ENCODE measurements at places on chromosomes 7 and 10. TPM values are rescaled to one million over a fixed set of nuclear protein-coding genes. Genes with fewer than 3 reads are reported as not detected.

ATG9B gene
- total RNA-seq, result 0.98 TPM

ADGRA1 gene
- not detected for total RNA-seq

BMS1 gene
- 29.6 TPM for total RNA-seq

RAB19 gene
- not detected for total RNA-seq

IDI2 gene
- not detected for total RNA-seq

CYP2C18 gene
- total RNA-seq, result not detected

ZNF37A gene
- 6.0 TPM for total RNA-seq

NUTM2E gene
- not detected for total RNA-seq

STMP1 gene
- 29.8 TPM for total RNA-seq

SVOPL gene
- total RNA-seq, result not detected

C10orf105 gene
- not detected for total RNA-seq

BBS9 gene
- total RNA-seq, result 26.8 TPM

ZNF138 gene
- total RNA-seq, result 6.8 TPM

GRB10 gene
- 20.1 TPM for total RNA-seq

C1QL3 gene
- 0.09 TPM for total RNA-seq

ENKUR gene
- total RNA-seq, result not detected

PLAU gene
- total RNA-seq, result 21.6 TPM

CLDN4 gene
- 0.54 TPM for total RNA-seq

PRF1 gene
- not detected for total RNA-seq

ANKRD1 gene
- total RNA-seq, result 1.4 TPM

OR9A2 gene
- not detected for total RNA-seq

SCIN gene
- total RNA-seq, result 0.25 TPM

LGI1 gene
- 0.16 TPM for total RNA-seq

ELMO1 gene
- total RNA-seq, result 1.3 TPM

GPR26 gene
- total RNA-seq, result not detected

RTKN2 gene
- total RNA-seq, result 11.9 TPM

TMEM225B gene
- total RNA-seq, result not detected

ARF5 gene
- 105 TPM for total RNA-seq

SPACDR gene
- total RNA-seq, result 0.27 TPM

CDH23 gene
- total RNA-seq, result 0.25 TPM

PAPOLB gene
- total RNA-seq, result not detected

MRPS16 gene
- 45.4 TPM for total RNA-seq

NRAP gene
- total RNA-seq, result under 0.01 TPM

SPDYE6 gene
- total RNA-seq, result not detected

ADAMTS14 gene
- total RNA-seq, result 2.0 TPM

TMEM196 gene
- total RNA-seq, result not detected
